LNCaP clone FGC (cell line): ENCODE measurements at places on chromosomes 13 and 19.

DNA sequence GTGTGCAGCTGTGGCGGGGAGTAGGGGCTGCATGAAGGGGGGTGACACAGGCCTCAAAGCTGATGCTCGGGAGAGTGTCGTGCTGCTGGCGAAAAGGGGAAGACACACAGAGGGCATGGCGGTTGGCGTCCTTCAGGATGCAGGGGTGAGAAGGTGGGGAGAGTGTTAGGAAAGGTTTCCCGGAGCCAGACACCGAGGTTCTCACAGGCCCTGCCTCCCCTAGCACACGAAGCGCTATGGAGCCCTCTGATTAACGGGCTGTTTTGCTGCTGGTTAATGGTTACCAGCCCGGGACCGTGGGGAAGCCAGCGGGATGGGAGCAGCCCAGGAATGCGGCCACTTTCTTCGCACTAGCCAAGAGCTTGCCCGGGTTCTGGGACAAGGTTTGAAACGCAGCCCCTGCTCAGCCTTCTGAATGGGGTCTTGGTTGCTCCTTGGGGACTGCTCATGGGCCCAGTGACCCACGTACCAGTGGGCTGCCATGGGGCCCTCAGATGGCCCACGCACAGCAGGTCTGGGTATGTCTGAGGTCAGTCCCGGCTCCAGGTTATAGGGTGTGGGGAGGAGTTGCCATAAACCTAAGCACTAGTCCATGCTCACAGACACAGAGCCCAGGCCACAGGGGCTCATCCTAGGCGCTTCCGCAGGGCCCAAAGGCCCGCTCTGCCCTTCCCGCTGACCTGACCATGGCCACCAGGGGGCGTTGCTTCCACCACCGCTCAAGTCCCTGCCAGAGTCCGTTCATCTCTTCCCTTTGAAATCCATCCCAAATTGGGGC lies 31.3 kb upstream of the ISYNA1 start:
- no peak for DNase-seq

DNA sequence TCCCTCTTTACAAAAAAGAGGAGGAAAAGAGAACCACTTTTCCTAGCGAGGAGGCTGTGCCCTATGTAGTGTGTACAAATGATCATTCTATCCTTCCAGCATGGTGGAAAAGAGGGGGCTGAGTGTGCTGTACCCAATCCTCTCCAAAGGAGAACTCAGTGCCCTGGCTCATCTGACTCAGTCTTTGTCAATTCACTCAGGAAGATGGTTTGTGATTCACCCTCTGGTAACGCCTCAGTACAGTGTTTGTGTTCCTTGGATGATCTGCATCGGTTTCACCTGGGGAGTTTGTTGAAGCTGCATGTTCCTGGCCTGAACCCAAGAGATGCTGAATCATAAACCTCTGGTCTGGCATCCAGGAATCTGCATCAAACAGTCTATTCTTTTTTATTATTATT lies 18.3 kb upstream of the ENOX1 start:
- peak; percentile 28 for DNase-seq

DNA sequence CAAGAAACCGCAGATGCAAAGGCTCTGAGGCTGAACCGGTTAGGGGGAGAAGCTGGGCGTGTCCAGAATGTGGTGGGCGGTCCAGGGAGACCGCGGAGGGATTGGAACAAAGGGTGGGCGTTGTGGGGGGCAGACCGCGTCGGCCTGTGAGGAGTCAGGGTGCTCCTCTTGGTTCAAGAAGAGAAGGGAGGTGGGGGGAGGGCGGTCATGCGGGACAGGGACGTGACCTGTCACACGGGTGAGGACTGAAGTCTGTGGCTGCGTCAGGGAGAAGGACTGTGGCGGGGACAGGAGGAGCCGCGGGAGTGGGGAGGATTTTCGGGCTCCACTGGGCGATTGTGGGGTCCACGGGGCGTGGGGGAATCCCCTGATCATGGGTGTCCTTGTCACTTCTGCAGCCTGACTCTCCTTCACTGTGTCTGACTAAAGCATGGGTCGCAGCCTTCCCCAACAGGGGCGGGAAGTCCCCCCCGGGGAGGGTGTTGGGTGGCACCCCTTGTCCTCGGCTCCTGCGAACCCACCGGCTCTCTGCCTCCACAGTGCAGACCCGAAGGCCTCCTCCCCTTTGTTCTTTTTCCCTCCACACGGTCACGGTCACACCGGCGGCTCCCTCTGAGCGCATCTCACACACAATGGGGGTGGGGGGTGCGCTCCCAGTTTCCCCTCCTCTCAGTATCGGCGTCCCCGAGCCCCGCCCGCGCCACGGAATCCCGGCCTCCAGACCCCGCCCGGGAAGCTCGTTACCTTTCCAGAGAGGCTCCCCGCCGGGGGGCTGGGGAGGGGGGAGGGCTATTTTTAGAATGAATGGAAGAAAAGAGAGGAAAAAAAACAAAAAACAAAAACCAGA lies 16.4 kb upstream of the KCNN1 start:
- DNase-seq: no peak

DNA sequence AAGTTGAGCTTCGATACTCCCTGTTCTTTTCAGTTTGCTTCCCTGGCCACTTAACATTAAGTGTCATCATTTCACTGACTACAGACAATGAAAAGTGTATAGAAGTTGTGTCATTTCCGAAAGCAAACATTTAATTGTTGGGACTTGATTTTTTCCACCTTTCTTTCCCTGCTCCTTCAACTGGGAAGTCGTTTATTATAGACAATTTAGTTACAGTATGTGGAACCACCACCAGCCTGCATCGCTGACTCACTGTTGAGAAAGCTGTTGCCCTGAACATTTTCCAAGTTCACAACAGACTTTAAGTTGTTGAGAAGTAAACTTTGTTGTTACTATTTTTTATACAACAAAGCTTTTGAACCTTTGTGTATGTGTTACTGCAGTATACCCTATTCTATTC lies 788.4 kb upstream of the PRR20A start:
- DNase-seq: peak; percentile 18

DNA sequence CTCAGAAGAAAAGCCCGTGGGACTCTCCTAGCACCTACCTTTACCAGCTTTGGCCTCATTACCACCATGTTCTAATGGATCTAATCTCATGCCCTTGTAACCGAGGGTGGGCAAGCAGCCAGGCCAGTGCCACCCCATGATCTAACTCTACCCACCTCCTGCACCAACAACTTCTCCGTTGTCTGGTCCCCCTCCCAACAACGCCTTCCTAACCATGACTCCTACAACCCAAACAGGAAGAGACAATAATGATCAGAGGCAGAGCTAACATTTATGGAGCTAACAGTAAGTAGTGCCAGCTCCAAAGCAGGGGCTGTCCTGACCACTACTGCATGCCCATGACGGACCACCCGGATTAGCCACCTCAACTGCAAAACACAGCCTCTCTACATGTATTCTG lies 3.5 kb downstream of the USP12 start:
- no peak for DNase-seq

DNA sequence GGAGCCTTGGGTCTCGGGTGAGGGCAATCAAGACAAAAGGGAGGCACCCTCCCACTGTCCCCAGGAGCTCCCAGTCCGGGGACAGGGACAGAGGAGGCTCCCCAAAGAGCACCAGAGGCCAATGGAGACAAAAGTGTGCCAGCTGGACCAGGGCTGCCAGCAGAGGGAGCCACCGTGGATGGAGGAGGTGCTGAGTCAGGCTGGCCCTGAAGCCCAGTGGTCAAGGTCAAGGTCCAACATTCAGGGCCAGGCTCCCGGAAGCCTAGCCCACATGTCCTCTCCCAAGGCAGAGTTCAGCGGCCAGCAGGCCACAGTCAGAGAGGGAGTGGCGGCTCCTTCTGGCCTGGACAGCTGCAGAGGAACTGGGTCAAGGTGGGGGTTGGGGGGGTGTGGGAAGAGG lies 8.4 kb downstream of the COL5A3 start:
- no peak for DNase-seq

GRCh38 chr19:29488316-29488715 lies 37.5 kb upstream of the VSTM2B start:
- DNase-seq: no peak

DNA sequence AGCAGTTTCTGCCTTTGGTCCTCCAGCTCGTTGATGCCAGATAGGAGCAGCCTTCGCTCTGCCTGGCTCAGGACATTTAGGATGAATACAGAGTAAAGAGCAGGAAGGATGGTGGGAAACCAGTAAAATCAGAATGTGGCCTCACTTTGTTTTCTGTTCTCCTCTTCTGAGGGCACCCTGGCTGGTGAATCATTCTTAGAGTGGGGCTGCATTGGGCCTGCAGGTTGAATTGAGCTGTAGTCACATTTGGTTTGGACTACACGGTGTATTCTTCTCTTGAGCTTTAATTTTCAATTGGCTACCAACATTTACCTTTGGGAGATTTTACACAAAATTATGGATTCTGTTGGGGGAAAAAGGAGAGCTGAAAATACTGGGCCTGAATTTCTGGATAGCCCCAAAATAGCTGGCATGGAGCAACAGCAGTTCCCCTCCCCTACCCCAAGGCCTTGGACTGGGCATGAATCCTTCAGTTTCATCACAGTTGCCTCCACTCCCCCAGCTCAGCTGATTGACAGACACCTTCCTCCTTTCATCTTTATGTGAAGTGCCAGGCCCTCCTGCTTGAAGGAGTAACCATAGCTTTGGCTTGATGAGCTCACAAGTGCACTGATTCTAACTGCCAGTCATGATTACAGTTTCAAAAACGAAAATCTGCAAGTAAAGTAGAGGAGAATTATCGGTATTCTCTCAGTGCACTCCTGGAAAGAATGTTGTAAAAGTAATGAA lies 24.3 kb downstream of the ERCC5 start:
- no peak for DNase-seq

DNA sequence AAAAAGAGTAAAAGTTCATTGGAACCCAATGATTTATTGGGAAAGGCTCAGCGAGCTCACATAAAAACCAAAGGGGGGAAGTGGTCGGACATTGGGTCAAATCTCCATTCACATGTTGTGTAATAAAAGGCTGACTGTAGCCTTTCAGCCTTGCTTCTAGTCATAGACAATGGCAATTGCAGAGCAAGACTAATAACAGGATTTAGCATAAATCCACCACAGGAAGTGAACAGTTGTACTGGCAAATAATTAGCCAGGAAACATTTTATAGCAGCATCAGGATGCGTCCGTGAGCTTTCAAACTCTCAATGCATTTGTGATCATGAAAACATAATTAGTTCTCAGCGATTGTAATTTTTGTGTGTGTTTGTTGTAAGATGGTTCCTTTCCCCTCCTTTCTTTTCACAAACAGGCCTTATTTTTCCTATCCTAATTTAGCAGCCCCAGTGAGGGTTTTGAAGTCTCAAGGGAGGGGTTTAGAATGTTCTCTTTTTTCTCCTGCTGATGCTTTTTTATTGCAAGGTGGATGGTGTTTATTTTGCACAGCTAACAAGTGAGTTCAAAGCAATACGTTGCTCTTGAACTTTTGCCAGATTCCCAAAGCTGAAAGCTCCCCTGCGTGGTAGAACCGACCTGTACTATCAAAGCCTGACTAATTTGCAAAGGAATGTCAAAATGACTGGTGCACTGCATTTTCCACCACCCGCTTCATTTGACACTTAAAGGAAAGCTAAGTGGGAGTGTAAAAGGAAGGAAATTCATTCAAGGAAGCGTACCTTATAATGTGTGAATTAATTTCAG lies 105.6 kb downstream of the SPRY2 start:
- DNase-seq: peak; percentile 3

GRCh38 chr13:96968027-96968426 lies 26.2 kb downstream of the OXGR1 start:
- DNase-seq: no peak

- no peak for DNase-seq
Observed at GRCh38 chr13:46804391-46804815, 7.4 kb upstream of the ESD start.

GRCh38 chr19:45852983-45853382 lies 10.0 kb downstream of the SYMPK start:
- DNase-seq: no peak

DNA sequence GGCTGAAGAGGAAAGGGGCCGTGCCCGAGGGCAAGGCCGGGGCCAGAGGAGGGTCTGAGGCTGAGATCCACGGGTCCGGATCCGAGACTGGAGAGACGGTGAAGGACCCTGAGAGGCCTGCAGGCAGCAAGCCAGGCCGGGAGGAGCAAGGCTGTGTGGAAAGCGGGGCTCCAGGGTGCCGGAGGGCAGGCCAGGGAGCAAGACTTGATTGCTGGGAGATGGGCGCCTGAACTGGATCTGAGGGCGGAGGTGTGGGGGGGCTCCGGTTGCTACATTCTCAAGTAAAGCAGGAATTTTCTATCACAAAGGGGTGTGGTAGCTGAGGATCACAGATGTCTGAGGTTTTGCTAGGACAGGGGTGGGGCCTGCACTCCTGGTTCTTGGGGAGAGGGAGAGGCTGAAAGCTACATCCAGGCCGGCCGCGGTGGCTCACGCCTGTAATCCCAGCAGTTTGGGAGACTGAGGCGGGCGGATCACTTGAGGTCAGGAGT lies 3.8 kb downstream of the MAMSTR start:
- no peak for DNase-seq

- DNase-seq: no peak
Observed at GRCh38 chr13:111183959-111184358, 68.8 kb downstream of the ARHGEF7 start.

DNA sequence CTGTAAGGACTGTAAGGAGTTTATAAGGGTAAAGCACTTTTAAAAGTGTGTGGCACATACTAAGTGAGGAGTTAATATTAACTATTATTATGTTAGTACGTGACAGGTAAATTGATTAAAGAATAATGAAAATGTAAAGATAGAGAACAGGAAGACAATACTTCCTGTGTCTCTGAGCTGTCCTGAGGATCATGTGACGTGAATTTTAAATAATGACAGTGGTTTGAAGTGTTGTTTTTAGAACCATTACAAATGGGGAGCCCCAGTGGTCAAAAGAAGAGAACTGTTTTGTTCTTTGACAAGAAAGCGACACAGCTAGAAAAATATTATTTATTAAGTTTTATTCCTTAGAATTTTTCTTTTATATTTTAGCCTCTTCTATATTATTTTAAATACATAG lies 241.2 kb upstream of the STARD13 start:
- no peak for DNase-seq

GRCh38 chr13:50078895-50079654 lies 63.8 kb downstream of the KCNRG start:
- no peak for DNase-seq
